8988T (cell line): ENCODE measurements at places on chromosomes 13 and 19.
A peak's percentile ranks its signal among the peaks of the same experiment; 100 is the strongest.

- DNase-seq: no peak
Observed at GRCh38 chr13:75071395-75071794, 410.6 kb downstream of the TBC1D4 start.

GRCh38 chr13:67138970-67139369 is 91.2 kb downstream of the PCDH9 start:
- no peak for DNase-seq

DNA sequence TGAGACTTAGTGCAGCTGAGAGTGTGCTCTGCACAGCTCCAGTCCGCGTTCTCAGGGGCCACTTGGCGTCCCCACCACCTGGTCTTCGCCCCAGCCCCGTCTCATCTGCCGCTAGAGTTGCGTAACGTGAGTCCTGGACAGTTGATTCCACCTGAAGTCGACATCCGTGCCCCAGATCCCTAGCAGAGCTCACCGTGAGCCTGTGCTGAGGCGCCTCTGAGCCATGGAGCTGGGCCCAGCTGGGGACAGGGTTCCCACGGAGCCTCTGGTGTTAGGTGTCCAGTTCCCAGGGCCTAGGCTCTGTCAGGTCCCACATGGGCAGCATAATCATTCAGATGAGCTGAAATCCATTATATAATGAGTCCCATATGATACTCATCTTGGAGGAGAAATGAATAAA is 147.1 kb upstream of the SOX1 start:
- DNase-seq: no peak

GRCh38 chr19:54469496-54469934 is 3.6 kb downstream of the CDC42EP5 start:
- no peak for DNase-seq

DNA sequence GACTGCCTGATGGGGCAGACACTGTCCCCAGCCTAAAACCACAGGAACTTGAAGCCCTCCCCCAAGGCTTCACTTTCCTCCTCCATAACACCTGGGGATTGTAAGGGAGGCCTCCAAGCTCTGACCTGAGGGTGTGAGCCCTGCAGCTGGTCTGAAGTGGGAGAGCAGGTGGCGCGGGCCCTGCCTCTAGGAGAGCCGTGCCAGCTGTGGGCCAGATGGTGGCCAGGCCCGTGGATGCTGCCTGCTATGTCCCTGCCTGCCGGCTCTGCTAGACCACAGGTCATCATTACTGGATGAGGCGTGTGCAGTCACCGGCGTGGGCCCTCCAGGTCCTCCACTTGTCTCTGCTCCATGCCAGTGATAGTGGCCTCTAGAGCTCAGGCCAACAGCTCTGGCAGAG is 3.5 kb upstream of the KLHL26 start:
- DNase-seq: no peak

DNA sequence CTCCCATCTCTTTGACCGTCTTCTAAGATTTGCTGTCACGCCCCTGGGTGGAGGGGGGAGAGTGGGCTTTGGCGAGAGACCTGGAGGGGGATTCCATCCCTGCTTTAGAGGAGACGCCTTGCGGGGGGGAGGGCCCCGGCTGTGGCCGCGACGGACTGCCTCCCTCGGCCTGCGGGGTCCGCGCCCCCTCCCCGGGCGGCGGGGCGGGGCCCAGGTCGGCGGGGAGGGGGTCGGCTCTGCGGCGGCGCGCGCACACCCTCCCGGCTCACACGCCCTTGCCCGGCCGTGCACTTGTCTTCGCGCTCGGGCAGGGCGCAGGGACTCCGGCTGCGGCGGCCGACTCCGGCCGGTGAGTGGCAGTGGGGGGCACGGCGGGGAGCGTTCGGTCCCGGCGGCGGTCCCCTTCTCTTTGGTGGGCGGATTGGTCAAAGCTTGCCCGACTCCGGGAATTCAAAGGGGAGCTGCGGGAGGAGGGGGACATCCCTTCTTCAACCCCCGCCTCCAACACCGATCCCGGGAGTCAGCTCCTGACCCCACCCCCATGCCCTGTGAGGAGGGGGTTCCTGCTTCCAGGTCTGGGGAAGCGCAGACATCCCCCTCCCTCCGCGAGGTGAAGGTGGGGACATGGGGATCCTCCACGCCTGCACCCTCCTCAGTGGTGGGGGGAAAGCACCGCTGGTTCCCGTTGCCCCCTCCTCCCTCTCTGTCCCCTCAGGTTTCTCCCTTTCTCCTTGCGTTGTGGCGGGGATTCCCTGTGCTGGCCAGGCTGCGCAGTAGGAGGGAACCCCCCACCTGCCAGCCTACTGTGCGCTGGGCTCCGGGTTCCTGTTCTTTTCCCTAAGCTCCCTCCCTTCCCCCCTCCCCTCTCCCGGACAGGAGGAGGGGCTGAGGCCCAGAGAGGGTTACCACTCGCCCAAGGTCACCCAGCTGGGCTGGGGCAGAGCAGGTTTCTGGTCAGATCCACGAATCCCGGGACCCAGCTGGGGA is 14.6 kb upstream of the KCNN1 start:
- peak; percentile 55 for DNase-seq

GRCh38 chr19:29645911-29646310 is 19.4 kb upstream of the PLEKHF1 start:
- no peak for DNase-seq

- peak; percentile 79 for DNase-seq
Observed at GRCh38 chr19:18349524-18350128, 9.2 kb downstream of the PGPEP1 start.

GRCh38 chr13:53848366-53848961 is 819.9 kb downstream of the OLFM4 start:
- no peak for DNase-seq

- DNase-seq: no peak
Observed at GRCh38 chr19:42069619-42070351, at the start of gene GRIK5. TSS of gene GRIK5 (minus strand) at chr19:42070206. CDS start at chr19:42065770, 4,436 bp downstream.

- no peak for DNase-seq
Observed at GRCh38 chr19:19134687-19135158, 3.6 kb downstream of the TMEM161A start.

GRCh38 chr13:67318860-67319259 is 88.7 kb upstream of the PCDH9 start:
- no peak for DNase-seq

GRCh38 chr13:33637978-33638743 is 179.8 kb upstream of the RFC3 start:
- no peak for DNase-seq

GRCh38 chr19:57934820-57935665 is at the start of gene ZNF418:
TSS of gene ZNF418 (minus strand) at chr19:57935402. CDS start at chr19:57933822, 1,580 bp downstream.
- no peak for DNase-seq

DNA sequence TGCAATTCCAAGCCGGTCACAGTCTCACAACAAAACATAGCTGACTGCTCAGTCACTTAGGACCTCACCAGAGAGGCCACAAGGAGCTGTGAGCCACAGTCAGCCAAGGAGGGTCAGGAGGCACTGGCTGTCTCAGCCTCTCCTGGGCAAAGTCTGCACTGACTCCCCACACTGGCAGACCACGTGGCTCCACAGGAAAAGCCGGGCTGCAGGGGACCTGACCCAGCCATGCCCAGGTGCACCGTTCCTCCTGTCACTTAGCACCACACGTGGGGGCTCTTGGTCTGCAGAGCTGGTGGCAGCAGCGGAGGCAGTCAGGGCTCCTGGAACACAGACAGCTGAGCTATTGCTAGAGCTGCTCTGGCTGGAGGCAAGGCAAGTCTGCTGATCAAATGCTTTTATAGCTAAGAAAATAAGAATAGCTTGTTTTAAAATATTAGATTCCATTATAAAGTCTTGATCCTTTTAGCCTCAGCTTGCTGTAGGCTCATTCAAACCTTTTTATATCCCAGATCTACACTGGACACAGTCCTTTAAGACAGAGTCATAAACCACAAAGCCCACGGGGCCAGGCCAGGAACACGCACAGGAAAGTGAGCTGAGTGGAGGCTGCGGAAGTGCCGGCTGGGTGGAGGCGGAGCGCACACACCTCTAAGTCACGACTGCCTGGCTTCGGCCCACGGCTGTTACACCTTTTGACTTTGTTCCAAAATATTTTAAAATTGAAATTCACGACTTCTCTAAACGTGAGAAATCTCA is 744.1 kb downstream of the UQCRFS1 start:
- DNase-seq: no peak

DNA sequence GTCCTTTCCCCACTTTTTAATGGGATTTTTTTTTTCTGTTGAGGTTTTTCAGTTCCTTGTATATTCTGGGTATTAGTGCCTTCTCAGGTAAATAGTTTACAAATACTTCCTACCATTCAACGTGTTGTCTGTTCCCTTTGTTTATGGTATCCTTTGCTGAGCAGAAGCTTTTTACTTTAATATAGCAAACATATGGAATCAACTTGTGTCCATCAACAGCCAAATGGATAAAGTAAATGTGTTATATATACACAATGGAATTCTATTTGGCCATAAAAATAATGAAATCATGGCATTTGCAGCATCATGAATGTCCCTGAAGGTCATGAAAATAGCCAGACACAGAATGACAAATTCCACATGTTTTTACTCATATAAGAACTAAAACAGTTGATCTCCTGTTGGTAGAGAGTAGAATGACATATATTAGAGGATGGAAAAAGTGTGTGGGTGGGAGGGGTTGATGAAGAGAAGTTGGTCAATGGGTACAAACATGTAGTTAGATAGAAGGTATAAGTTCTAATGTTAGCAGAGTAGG is 500.8 kb downstream of the SLITRK6 start:
- no peak for DNase-seq

DNA sequence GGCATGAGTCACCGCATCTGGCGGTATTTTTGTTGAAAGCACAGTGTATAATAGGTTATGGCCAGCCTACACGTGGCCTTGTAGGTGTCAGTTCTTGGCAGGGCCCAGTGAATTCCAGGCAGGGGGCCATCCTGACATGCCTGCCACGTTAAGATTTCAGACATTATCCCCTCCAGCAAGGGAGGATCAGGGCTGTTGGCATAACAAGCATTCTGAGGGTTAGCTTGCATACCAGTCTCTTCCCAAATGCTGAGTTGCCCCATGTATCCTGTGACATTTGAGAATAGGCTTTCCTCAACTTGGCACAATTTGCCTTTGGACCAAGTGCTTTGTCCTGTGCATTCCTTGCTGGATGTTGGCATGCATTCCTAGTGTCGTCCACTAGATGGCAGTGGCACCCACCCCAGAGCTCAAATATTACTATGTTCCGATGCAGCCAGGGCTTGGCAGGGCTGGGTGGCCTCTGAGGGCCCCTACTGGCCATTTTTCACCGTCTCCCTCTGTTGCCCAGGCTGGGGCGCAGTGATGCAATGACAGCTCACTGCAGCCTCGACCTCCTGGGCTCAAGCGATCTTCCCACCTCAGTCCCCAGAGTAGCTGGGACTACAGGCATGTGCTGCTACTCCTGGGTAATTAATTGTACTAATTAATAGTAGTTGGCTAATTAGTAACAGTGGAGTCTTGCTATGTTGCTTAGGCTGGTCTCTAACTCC is 31.2 kb downstream of the NLRP12 start:
- DNase-seq: peak; percentile 45

DNA sequence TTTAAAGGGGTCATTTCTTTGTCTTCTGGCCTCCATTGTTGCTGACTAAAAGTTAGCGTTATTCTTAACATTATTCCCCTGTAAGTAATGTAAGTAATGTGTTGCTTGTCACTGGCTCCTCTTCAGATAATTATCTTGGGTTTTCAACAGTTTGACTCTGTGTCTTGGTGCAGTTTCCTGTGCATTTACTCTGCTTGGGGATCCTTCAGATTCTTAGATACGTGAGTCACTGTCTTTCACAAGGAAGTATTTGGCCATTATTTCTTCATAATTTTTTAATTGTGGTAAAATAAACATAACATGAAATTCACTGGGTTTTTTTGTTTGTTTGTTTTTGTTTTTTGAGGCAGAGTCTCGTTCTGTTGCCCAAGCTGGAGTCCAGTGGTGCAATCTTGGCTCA is 13.5 kb upstream of the OR7D2 start:
- DNase-seq: no peak

DNA sequence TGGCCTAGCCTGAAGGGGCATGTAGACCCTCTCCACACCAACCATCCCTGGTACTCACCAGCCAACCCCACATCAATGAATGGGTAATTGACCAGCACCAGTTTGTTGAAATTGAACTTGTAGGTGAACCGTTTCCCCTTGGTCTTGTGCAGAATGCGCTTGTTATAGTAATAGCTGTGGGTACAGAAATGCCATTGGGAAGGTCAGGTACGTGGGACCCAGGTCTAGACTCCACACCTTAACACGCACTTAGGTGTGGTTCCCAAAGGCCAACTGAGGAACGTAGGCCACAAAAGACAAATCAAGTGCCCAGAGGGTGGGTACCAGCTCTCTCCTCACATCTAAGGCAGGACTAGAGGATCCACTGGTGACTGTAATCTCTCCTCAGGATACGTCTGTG is 5.2 kb downstream of the ERF start:
- DNase-seq: peak; percentile 11
